ENCODE measurements at places on chromosomes 2 and 18.

DNA sequence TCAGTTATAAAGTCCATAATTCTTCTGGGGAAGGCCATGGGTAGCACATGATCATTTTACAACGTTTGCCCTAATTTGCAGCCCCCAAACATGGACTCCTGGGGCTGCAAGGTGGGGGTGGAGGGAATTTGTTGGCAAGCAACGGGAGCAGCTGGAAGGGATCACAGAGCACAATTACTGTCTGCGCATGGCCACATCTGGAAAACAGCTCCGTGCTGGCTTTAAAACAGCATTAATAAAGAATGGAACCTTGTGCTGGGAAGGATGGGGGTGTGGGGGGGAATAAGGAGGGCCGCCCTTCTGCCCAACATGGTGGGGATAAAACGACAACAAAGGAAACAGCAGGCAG lies 60.9 kb upstream of the SLC14A2 start:
- no peak for DNase-seq

- no peak for DNase-seq
These were observed 429.4 kb downstream of the MBD2 start for GRCh38 chr18:53795061-53795460.

- DNase-seq: no peak
These were observed 27.7 kb downstream of the TMEM131 start for GRCh38 chr2:97967931-97968627.

GRCh38 chr18:64410685-64411084 lies 261.8 kb upstream of the LINC00305 start:
- no peak for DNase-seq

GRCh38 chr2:37366773-37367172 lies 22.3 kb downstream of the QPCT start:
- no peak for DNase-seq

DNA sequence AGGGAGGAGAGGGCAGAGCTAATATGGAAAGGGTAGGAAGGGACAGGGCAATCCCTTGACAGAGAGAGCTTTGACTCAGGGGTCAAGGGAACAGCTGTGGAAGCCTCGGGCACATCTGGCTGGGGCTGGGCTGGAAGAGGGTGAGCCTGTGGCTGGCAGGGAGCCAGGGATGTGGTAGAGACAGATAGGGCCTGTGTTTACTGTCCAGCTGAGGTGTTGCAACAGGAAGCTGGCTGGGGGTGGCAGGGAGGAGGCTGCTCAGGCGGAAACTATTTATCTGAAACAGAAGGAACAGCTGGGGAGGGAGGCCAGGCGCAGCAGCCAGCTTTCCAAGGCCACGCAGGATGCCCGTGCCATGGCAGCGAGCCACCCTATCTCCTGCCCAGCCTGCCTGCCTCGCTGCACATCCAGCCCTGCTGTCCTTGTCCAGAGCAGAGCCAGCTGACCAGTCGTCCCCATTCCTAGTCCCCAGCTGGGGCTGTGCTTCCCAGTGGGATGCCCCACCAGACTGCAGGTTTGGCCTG lies 264.7 kb downstream of the CYP26B1 start:
- DNase-seq: no peak

DNA sequence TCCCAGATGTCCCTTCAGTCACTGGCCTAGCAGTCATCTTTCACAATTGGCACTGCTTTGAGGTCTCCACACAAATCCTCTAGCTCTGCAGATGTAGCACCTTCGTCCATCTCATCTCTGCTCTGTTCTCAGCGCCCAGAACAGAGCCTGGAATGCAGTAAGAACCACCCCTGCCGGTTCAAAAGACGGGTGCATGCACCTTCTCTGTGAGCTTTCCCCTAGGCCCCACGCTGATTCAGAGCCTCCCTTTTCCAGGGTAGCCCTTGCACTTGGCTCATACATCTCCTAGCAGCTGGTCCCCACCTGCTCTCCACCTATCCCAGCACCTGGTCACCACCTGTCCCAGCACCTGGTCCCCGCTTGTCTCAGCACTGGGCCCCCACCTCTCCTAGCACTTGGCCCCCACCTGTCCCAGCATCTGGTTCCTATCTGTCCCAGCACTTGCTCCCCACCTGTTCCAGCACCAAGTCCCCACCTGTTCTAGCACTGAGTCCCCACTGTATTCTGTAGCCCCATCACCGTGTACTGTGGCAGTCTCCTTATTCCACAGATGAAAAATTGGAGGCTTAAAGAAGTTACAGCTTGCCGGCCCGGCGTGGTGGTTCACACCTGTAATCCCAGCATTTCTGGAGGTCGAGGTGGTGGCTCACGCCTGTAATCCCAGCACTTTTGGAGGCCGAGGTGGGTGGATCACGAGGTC lies 4.7 kb upstream of the KCNF1 start:
- DNase-seq: no peak

DNA sequence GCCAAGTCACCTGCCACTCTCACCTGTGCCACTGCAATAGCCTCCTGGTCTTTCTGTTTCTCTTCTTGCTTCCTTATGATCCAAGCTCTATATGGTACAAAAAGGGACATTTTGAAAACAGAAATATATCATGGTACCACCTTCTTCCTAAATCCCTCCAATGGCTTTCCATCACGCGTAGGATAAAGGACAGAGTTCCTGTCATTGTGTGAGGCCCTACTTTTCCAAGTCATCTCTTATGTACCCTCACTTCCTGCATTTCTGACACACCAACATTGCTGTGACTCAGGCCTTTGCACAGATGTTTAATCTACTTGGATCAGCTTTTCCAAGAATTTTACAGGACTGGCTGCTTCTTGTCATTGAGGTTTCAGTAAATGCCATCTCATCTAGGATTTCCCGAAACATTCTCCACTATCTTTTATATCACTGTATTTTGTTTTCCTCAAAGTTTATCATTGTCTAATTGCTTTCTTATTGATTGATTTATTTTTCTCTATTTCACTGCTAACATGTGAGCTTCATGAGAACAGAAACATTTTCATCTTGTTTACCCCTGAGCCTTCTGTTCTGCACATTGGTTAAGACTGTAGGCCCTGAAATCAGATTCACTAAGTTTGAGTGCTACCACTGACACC lies 426.1 kb upstream of the FANCL start:
- DNase-seq: no peak

DNA sequence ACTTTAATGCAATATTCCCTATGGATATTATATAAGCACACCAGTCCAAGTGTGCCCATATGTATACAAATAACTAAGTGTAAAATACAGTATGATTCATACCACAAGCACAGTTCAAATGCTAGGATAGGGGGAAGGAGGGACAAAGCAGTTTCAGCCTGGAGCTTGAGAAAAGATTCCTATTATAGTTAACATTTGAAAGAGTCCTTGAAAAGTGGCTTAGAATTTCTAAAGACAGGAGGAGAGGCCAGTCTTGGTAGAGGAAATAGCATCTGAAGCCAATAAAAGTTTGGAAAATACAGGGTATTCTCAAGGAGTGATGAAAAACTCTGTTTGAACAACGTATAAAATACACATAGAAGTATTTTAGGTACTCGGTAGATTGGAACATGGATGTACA lies 173.4 kb upstream of the CWC22 start:
- no peak for DNase-seq

GRCh38 chr2:235218486-235218907 lies 266.7 kb downstream of the SH3BP4 start:
- DNase-seq: no peak

DNA sequence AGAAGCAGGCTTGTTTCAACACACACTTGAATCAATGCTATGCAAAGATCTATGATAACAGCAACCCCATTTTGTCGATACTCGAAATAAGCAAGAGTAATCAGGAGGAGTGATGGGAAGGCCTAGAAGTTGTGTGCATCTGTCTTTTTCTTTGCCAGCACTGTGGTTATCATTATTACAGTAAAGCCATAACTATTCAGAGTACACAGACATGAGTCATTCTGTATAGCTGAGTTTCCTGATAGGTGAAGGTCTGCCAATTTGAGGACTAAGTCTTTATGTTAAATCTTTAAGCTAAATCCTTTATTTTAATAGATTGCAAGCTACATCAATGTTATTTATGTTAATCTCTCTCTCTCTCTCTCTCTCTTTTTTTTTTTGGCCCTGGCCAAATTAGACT lies 1344.4 kb upstream of the CELF4 start:
- DNase-seq: peak; percentile 3

DNA sequence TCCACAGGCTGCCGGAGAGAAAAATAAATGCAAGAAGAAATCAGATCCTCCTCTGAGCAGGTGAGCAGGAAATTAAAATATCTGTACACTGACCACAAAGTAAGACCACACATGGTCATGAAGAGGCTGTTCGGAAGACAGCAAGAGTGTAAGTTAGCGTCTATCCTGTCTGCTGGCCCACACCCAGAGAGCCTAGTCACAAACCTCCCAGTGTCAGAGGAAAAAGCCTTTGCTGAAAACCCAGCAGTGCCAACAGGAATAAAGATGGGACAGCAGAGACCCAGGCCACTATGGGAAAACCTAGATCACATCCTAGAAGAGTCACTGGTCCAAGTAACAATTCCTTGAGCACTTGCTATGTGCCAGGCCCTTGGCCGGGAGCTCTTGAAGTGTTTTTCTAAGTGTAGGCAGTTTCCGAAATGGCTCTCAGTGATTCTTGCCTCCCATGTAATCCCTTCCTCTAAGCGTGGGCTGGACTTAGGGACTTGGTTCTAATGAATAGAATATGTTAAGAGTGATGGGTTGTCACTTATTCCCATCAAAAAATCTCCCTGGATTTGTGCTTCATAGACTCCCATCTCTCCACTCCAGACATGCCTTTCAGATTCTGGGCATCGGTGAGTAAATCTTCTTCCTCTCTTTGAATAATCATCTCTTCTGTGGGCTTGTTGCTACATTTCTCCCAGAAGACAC lies 110.9 kb upstream of the PKDCC start:
- DNase-seq: no peak

- no peak for DNase-seq
These were observed 7.7 kb downstream of the TSHZ1 start for GRCh38 chr18:75218065-75218923.

DNA sequence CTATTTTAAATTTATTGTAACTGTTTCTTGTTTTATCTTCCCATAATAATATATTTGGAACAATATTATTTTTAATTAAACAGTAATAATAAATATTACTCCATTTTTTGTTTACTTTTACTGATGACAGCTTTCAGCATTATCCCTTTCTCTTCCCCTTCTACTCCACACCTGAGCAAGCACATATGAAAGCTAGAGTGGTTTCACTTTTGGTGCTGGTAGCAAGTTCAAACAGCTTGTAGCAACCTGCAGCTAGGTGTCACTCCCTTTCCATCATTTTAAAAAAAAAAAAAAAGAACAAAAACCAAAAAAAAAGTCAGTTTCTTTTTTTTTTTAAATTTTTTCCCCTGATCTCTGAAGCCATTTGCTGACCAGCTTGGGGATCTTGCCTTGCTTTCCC lies 801.8 kb downstream of the CCDC85A start:
- DNase-seq: no peak

GRCh38 chr18:75472906-75473305 lies 45.4 kb upstream of the SMIM21 start:
- DNase-seq: no peak

DNA sequence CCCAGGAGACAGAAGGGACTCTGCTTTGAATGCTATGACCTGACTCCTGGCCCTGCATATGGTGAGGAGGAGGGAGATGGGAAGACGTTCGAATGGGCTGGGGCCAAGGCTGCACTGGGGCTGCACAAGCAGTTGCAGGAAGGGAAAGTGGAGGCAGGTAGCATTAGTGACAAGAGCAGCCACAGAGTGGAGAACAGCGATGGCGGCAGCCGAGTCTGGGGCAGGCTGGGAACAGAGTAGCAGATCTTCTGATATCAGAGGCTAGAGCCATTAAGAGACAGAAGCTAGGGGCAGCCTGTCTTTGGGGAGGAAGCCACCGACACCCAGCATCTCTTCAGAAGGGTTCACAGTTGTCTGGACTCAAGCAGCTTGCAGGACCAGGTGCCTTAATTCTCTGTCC lies 50.1 kb downstream of the ST3GAL5 start:
- DNase-seq: no peak

DNA sequence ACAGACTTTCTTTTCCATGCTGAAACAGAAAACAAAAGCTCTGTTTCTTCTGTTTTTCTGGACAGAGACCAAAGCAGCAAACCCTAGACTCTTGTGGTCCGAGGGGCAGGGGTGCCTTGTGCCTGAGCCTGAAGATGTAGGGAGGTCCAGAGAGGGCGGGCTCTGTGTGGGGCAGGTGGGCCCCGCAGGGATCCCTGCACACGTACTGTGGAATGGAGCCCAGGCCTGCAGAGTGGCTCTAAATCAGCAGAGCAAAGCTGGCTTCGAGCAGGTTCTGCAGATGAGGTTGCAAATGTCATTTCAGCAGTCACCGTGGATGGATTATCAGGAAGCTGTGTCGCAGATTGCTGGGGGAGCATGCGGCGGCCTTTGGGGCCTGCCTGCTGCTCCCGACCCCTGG lies 438.6 kb downstream of the RNF144A start:
- no peak for DNase-seq

- DNase-seq: no peak
These were observed 153.8 kb downstream of the IKZF2 start for GRCh38 chr2:212997526-212998020.

- DNase-seq: no peak
These were observed 44.4 kb upstream of the TMEM182 start for GRCh38 chr2:102717308-102718018.

GRCh38 chr2:125857971-125858794 lies 797.8 kb upstream of the GYPC start:
- DNase-seq: no peak

DNA sequence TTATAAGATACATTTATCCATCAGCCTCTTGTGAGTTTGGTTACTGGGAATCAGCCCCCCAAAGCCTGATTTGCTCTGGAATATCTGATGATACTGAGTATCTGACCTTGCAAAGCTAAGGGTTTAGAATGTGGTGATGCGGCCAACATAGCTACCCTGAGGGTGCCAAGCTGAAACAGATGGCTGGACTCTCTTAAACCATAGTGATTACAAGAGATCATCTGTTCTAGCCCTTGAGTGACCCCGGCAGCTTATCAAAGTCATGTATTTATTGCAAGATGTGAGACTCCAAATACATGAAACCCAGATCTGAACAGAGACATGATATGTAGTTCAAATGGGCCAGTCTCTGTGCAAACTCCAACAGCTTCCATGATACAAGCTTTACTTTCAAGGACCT lies 78.2 kb upstream of the CABLES1 start:
- DNase-seq: no peak

GRCh38 chr2:120488531-120488930 lies 142.6 kb downstream of the INHBB start:
- no peak for DNase-seq

DNA sequence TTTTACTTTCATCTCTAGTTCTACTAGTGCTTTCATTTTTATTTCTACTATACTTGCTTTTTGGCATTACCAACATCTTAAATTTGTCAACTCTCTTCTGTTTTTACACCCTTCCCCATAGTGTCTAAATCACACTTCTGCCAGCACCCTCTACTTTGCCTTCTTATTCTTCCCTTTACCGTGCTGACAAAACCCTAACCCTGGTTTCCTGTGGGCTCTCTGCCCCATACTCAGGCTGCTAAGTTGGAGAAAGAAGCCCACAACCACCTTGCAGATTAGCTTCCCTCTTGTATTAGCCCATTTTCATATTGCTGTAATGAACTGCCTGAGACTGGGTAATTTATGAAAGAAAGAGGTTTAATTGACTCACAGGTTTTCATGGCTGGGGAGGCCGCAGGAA lies 24.8 kb downstream of the GIGYF2 start:
- no peak for DNase-seq
